ENCODE measurements at places on chromosomes 1 and 21.

GRCh38 chr1:29525941-29526340 is 289.6 kb downstream of the PTPRU start:
- DNase-seq: no peak

- no peak for DNase-seq
Measured at GRCh38 chr1:201328576-201328975, 45.3 kb downstream of the PKP1 start.

GRCh38 chr21:44408226-44408625 is 47.1 kb upstream of the LRRC3 start:
- DNase-seq: no peak

DNA sequence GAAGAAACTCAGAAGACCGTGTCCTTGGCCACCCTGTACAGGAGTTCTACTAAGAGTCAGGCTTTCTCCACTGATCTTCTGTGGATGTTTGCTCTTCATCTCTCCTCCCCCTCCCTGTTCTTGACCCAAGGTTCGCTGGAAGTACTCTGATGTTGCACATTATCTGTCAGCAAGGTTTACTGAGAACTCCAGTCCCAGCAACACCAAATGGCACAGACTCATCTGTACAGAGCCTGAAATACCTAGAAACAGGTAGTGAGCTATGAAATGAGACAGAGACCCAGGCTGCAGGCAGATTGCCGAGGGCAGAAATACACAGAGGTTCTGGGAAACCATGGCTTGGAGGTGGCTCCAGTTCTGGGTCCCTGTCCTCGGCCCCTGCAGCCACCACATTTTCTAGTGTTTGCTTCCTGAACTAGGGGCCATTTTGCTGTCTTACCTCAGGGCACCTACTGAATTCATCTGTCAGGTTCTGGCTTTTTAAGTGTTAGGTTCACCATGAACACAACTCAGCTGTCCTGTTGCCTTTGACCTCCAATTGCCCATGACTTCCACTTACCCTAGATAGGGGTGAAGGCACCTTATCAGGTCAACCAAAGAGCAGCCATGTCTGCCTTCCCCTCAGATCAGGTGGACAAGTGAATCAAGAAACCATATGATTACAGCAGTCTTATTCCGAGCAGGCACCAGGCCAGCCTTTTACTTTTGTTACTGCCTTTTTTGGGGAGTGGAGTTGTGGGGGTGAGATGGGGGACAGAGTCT is 92.2 kb downstream of the CDC7 start:
- no peak for DNase-seq

GRCh38 chr1:116498789-116499628 is 71.8 kb downstream of the CD58 start:
- DNase-seq: peak; percentile 90

DNA sequence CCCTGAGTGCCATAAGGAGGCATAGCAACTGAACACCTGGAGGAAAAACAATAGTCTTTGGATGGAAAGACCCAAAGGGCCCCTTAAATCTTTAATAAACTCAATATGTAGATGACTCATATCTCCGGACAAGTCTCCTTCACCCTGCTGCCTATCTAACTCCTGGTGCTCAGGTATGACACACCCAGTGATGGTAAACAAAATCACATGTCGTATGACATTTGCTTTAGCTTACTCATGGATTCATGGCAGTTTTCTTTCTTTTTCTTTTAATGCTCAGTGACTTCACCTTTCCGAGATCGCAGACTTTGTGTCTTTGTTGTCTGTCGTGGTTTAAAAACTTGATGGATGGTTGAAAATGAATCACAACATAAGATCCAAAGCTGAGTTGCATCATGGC is 208.5 kb upstream of the PROX1 start:
- DNase-seq: no peak

DNA sequence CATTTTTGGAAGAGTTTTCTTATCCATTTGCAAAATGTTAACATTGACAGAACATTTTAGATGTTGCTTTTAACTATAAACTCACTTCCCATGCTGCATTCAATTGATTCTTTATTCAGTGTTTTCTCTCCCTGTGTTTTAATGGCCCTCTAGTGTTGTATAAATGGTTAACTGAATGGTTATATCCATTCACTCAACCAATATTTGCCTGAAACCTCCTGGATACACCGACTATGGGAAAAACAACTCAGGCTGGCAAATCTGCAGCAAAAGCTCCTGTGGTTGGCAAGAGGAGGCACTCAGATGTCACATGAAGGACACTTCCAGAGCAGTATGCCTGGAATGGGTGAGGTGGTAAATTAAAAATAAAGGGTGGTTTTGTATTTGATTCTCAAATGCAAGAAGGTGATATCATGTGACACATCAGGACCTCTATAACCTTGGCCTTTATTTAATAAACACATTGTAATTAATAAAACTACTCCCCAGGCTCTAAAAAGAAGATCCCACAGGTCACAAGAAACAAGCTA is 107.6 kb downstream of the BCAR3 start:
- no peak for DNase-seq

DNA sequence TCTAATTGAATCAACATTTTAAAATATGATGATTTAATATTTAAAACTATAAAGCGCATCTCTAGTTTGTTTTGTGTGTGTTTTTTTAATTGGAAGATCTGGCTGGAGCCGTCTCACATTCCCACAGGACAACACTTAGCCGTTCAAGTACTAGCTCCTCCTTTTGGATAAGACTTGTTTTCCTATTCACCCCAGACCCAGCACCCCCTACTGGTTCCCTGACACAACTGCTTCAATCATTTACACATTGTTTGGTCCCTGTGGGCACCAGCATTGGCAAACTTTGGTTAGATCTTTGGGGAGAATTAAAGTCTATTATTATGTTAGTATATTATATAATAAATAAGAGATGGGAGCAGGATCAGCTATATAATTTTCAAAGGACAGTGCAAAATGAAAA is 34.5 kb downstream of the TYW3 start:
- peak; percentile 10 for DNase-seq

- DNase-seq: no peak
Measured at GRCh38 chr1:77757066-77757584, 2.5 kb downstream of the USP33 start.

GRCh38 chr1:8517661-8518489 is 200.0 kb downstream of the SLC45A1 start:
- no peak for DNase-seq

DNA sequence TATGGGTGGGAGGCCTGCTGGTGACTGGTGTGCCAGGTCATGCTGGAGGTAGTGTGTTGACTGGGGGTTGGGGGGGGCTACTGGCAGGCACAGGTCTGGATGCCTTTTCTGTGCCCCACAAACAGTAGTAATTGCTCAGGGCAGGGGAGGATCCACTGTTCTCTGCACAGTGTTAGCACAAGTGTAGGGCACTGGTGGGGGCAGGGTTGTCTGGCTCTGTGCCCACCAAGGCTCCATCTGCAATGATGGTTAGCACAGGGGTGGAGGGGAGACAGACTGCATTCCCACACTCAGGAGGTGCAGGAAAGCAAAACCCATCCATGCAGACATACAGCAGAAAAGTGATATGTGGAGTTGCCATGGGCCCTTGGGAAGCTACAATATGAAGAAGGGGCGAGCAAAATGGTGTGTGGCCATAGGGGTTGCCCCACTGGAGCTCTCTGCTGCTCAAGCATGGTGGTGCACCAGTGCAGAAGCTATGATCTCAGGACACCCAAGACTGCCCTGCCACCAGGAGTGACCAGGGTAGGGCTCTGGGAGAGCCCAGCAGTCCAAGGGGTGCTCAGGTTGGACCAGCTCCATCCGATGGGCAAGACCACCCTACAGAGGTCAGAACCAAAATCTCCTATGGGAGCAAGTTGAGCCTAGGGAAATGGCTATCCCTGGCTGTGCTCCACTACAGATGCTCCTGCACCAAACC is 122.2 kb upstream of the KCTD3 start:
- no peak for DNase-seq

DNA sequence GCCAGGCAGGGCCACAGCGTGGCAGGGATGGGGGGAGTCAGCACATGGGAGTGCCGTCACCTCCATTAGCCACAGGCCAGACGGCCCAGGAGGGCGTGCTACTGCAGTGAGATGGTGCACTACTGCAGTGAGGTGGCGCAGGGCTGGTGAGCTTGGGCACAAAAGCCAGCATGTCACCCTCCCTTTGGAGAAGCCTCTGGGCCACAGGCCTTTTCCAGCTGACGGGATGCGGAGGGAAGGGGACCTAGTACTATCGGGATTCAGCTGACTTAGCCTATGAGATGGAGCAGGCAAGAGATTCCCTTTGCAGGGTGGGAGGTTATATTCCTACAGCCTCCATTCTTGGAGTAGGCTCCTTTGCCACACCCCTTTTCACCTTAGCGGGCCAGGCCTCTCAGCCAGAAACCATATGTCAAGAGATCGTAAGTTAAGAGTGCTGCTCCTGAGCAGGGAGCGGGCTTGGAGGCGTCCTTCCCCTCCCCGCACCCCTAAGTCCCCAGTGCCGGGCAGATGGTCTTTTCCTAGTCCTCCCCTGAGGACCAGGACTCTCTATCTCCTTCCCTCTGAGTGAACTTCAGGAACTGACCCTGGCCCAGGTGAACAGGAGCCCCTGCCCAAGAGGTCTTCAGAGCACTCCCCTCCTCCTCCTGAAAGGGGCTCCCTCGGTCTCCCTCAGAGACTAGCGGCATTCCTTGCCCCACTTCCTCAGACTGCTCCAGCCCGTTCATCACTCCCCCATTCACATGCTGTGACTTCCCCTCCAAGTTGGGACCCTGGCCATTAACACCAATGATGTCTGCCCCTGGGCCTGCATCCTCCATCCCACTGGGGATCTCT is 8.2 kb downstream of the NES start:
- no peak for DNase-seq

GRCh38 chr1:184051485-184052193 is at the start of gene TSEN15:
TSEN15 (plus strand) TSS chr1:184051730; CDS start chr1:184051756, 26 bp downstream.
- DNase-seq: peak; percentile 76

- DNase-seq: no peak
Measured at GRCh38 chr1:205534444-205534985, 30.0 kb downstream of the CDK18 start.

- no peak for DNase-seq
Measured at GRCh38 chr1:1764876-1765470, 13.3 kb downstream of the NADK start.

GRCh38 chr1:152878042-152878441 is at the start of gene SMCP:
SMCP (plus strand) TSS chr1:152878322; CDS start chr1:152884423, 6,101 bp downstream.
- DNase-seq: peak; percentile 46

- DNase-seq: no peak
Measured at GRCh38 chr1:107704911-107705310, 260.1 kb downstream of the VAV3 start.

- no peak for DNase-seq
Measured at GRCh38 chr1:203600782-203601513, 25.7 kb upstream of the ATP2B4 start.

- no peak for DNase-seq
Measured at GRCh38 chr1:230788561-230789275, 41.5 kb downstream of the CAPN9 start.

DNA sequence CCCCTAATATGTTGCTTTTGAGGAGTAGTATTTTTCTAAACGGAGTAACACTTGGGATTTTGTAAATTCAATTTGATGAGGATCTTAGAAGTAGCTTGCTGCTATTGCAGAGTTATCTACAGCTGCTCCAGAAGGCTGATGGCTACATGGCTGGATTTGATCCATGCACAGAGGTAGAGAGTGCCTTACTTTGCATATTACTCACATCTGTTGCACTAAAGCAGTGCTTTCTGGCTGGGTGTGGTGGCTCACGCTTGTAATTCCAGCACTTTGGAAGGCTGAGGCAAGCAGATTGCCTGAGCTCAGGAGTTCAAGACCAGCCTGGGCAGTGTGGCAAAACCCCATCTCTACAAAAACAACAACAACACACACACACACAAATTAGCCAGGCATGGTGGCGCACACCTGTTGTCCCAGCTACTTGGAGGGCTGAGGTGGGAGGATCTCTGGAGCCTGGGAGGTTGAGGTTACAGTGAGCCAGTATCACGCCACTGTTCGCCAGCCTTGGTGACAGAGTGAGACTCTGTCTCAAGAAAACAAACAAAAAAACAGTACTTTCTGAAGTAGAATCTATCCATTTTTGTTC is 24.6 kb downstream of the RALGPS2 start:
- DNase-seq: no peak

- DNase-seq: no peak
Measured at GRCh38 chr1:86753700-86754099, 49.3 kb downstream of the SH3GLB1 start.
